ENCODE measurements at places on chromosomes 5 and 9. TPM values are rescaled to one million over a fixed set of nuclear protein-coding genes. Genes with fewer than 3 reads are reported as not detected.

- peak; percentile 91 for DNase-seq
Observed at GRCh38 chr9:132406554-132407122, at the start of gene TTF1. TSS of gene TTF1 (minus strand) at chr9:132406840. CDS start at chr9:132402821, 4,019 bp downstream.

DNA sequence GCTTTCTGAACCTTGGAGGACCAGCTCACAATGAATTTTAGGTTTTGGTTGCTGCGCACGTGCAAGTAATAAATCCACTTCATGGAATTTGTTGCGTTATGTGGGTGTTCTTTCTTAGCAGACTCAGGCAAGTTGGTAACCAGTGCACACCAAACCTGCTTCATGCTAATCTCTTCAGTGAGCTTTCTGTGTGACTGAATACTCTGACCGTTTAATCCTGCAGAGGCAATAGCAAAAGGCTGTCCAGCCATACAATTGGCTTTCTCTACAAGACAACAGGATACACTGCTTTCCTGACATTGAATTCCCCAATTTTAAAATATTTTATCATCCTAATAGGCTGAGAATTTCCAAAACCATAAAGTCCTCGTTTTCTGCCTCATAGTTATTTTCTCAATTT is 10.3 kb downstream of the UGT3A2 start:
- DNase-seq, result no peak

DNA sequence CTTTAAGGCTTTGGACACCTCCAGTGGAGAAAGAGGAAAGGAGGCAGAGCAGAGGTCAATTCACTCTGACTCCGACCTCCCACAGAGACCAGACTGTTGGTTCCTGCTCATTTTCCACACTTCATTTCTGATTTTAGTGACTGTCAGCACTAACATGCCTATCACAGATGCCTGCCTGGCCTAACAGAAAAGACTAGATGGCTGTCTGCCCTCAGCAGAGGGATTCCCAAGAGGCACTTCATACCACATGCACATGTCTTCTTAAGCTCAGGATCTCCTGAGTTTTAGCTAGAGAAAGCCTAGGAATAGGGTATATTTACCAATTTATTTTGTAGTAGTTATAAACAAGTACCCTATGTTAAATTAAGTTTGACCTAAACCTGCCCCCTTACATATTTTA is 336.0 kb downstream of the ENC1 start:
- no peak for DNase-seq

DNA sequence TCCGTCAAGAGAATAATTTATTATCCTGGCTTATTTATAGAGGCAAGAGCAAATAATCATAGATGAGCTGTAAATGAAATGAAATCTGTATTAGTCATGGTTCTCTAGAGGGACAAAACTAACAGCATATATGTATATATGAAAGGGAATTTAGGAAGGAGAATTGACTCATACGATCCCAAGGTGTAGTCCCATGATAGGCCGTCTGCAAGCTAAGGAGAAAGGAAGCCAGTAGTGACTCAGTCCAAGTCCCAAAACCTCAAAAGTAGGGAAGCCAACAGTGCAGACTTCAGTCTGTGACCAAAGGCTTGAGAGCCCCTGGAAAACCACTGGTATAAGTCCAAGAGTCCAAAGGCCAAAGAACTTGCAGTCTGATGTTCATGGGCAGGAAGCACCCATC is 515.9 kb upstream of the CYLC2 start:
- DNase-seq, result no peak

GRCh38 chr9:136119883-136120393 is 1.3 kb upstream of the TMEM250 start:
- DNase-seq, result no peak

DNA sequence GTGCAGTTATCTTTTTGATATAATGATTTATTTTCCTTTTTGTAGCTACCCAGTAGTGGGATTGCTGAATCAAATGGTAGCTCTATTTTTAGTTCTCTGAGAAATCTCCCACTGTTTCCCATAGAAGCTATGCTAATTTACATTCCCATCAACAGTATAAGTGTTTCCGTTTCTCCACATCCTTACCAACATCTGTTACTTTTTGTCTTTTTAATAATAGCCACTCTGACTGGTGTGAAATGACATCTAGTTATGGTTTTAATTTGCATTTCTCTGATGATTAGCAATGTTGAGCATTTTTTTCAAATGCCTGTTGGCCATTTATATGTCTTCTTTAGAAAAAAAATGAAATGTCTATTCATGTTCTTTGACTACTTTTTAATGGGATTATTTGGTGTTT is 94.7 kb downstream of the SERINC5 start:
- no peak for DNase-seq

DNA sequence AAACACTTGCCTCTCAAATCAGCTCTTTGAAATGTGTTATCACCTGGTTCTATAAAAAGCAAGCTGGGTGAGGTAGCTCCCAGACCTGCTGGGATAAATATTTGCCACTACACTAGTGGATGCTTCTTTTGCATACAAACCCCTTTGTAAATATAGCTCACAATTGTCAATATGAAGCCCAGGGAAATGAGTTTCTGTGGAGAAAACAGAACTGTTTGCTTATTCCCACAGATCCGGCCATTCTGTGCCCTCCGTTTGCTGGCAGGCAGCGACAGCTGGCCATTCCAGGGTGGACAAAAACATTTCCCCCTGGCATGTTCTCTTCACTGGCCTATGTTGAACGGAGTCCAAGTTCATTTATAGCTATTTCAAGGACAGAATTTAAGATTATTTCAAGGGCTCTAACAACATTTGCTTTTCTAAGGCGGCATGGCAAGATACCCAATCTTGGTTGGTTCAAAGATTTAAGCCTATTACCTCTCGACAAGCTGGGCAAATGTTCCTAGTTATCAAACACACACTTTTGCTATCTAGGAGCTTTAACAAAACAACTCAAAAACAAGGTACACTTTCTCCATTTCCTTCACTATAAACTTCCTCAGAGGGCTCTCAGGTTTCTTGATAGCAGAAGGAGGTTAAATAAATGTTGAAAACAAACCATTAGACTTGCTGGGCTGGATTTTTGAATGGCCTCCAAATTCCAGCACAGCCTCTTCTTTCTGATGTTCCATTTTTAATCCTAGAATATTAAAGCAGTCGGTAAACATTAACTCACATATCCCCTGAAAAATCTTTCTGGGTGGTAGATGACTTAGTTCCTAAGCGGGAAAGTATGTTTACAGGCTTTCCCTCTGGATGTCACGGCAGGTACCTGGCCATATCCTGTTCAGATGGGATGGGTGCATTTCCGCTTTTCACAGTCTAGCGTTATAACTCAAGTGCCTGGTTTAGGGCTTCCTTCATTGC is 332.3 kb downstream of the PLK2 start:
- DNase-seq, result no peak

DNA sequence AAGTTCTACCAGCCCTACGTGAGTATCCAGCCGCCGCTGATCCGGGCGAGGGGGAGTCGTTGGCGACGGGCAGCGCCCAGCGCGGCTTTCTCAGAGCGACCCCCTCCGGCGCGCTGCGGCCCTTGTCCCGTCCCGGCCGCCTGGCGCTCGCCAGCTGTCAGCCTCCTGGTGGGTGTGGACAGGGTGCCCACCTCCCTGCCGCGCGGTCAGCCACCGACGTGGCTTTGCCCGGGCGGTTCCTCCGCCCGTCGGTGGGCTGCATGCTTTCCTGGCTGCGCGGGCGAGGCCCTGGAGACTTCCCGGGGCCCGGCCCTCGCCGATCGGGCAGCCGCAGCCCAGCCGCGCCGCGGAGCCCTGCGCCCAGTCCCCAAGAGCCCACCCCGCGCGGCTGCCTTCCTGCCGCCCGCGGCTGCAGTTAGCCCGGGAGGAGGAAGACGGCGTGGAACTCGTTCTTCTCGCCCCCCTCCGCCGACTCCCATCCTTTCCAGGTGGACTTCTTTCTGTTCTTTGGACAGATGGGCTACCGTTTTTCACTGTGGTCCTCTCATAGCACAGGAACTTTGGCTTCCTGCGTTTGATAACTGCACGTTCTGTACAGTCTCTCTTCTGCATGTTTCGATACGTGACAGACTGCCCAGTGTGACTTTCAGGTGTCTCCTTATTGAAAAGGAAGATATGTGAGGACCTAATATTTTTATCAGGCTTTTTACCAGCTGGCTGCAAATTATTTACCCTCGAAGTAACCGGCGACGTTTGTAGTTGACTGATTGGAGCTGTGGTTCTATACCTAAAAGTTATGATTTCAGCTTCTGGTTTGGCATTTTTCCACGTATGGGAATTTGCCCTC is 577 bp downstream of the AP3S1 start:
- no peak for DNase-seq

DNA sequence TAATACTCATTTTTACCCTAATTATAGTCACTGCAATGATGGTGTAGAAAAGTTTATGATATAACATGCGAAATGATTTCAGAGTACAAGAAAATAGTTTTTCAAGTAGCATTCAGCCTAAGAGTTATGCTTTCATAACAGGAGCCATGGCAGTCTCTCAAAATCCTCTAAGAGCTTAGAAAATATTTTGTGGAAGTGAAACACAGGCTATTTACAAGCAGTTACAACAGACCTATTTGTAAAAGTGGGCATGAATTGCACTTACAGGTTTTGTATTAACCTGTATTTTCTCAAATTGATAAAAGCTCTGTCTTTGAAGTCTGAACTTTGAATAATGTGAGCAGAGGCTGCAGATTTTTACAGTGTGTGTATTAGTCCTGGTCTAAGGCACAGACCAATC is 523.3 kb downstream of the LRRC70 start:
- DNase-seq, result no peak

GRCh38 chr5:1012900-1013237 is 4.3 kb downstream of the NKD2 start:
- DNase-seq, result no peak

DNA sequence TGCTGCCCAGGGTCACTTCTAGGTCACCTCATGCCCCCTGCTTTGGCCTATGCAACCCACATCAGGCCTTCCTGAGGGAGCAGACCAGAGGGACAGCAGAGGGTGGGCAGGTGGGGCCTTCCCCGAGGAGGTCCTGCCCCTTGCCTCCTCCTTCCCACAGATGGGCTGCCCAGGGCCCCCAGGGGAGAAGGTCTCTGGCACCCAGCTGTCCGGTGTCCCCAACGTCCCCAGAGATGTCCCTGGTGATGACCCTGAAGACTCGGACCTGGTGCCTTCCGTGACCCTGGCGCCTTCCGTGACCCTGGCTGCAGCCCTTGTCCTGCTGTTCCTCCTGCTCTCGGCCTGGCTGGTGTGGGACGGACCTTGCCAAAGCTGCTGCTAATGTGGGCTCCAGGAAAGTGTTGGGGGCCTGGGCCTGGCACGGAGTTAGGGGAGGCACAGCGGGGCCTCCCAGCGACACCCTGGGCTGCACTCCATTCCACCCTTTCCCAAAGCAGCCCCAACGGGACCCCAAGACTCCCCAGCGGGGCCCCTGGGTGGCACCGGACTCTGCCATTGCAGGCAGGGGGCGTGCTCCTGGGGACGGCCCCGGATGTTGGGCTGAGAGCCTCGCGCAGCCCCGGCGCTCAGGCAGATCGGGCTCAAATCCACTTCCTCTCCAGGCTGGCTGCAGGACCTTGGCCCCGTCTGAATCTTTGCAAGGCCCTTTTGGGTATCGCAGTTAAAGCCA is 6.8 kb upstream of the SLC2A6 start:
- no peak for DNase-seq

- DNase-seq, result peak; percentile 48
Observed at GRCh38 chr9:132507670-132508469, 74.5 kb upstream of the BARHL1 start.

GRCh38 chr5:133410335-133410828 is 202.0 kb downstream of the FSTL4 start:
- no peak for DNase-seq

DNA sequence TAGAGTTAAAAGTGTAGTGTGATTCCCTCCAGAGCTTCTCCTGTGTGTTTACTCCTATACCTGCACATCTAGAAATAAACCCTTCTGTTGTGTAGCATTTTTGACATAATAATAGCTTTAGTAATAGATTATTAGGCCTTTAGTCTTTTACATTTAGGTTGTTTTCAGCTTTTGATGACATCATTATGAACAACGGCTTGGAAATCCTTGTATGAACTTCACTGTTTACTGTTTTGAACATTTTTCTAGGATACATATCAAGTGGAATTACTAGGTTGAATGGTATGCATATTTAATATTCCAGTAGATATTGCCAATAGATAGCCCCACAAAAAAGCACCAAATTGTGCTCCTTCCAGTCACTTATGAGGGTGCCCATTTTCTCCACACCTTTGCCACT is 174.0 kb downstream of the ARHGAP26 start:
- DNase-seq, result no peak

- DNase-seq, result no peak
Observed at GRCh38 chr9:94746541-94747370, 20.3 kb downstream of the AOPEP start.

- DNase-seq, result no peak
Observed at GRCh38 chr9:74503666-74504065, 6.5 kb downstream of the RORB start.

Gene CSNK1A1
- total RNA-seq, result 176 TPM

Gene TNC
- 1.9 TPM for total RNA-seq

Gene ADAMTS16
- total RNA-seq, result not detected

Gene STKLD1
- total RNA-seq, result 0.87 TPM

Gene IL5
- total RNA-seq, result 113 TPM

Gene IFNB1
- total RNA-seq, result not detected

Gene PCDHGC5
- total RNA-seq, result not detected

Gene CENPK
- 78.0 TPM for total RNA-seq

Gene PCDH12
- total RNA-seq, result 1.3 TPM
